ENCODE measurements at places on chromosomes 11 and 22. TPM values are rescaled to one million over a fixed set of nuclear protein-coding genes. Genes with fewer than 3 reads are reported as not detected.

APOA4 gene
- not detected for total RNA-seq

TRIM3 gene
- total RNA-seq = 22.3 TPM

LARGE2 gene
- total RNA-seq = 22.3 TPM

SPI1 gene
- 12.9 TPM for total RNA-seq

MUC2 gene
- 0.02 TPM for total RNA-seq

DNA sequence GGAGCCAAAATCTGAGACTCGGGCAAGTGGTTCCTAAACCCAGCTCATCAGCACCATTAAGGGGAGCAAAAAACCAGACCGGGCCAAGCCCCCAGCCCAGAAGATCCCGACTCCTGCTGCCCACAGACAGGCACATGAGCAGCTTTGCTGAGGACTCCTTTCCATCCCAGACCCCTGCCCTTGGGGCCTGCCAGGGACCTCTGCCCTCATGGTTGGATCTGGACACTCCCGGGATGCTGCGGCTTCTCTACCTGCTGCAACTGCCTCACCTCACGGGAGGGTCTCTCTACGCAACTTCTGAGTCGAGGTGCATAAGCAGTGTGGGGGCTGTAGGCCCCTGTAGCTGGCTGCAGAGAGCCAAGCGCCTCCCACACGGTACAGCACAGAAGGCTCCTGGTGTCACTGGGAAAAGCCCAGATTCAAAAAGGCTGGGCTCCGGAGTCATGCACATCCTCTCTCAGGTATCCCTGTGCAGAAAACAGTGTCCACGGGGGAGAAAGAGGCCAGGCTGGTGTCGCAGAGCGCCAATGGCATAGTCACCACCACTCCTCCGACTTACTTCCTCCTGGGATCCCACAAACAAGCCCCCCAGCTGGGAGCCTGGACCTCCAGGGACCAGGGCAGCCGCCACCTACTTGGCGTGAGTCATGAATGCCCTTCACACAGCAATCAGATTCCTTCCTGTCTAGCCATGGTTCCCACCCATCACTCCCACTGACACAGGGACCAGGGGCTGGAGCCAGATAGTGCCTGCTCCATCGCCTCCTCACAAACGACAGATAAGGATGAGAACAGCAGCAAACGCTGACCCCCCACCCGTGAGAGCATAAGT, 122.1 kb downstream of the BCR start:
- no peak for DNase-seq

GRCh38 chr11:89437317-89437716, 53.9 kb downstream of the NOX4 start:
- no peak for DNase-seq

- DNase-seq = no peak
Measured at GRCh38 chr22:37259540-37260029, 15.5 kb upstream of the RAC2 start.

DNA sequence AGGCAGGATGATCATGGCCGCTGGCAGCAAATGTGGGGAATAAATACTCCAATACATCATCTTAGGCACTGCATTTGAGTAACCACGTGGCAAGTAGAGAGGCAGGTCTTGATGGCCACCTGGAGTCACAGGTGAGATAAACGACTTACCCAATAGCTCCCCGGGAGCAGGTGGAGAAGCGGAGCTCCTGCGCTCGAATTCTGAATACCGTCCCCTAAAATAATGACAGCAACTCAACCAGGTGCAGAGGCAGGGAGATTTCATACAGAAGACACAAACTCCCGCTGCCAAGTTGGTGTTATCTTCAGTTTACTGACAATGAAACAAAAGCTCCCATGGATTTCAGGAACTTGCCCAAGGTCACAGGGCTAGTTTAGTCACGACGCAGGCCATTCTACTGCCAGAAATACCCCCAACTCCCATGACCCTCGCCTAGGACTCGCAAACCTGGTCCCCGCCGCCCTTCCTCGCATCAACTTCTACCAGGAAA, 437 bp downstream of the SLC43A3 start:
- no peak for DNase-seq

DNA sequence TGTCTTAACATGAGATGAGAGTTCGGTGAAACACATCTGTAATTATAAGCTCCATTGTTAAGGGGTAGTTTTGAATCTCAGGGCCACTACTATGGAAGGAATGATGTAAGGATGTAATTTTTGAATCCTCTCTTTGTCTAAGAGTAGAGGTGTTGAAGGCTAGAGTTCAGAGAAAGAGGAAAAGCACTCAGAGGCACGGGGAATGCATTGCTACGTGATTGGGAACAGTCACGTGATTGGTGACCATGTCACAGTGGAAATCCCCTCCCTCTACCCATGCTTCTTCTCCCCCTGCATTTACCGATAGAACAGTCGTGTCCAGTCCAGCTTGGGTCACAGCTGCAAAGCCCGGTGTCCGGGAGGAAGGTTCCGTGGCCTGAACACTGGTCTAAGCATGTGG, 230.3 kb upstream of the NARS2 start:
- no peak for DNase-seq

GRCh38 chr11:19727246-19727645, 14.6 kb downstream of the NAV2 start:
- DNase-seq = no peak

DNA sequence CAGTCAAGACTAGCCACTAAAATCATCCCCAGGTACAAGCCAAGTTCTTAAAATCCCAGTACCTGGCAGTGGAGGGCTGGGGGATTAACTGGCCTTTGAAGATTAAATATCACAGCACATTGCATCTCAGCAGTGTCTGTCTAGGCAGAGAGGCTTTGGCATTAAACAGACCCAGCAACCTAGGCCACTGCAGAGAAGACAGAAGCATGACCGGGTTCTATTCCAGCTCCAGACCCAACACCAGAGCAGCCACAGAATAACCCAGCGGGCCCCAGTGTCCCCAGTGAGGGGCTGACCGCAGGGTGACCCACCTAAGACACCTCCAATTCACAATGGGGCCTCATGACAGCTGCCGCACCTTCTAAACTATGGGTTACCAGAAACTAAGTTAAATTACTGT, 88.2 kb downstream of the SHANK2 start:
- peak; percentile 73 for DNase-seq

GRCh38 chr11:61976813-61977475, 9.5 kb upstream of the FTH1 start:
- DNase-seq = no peak

DNA sequence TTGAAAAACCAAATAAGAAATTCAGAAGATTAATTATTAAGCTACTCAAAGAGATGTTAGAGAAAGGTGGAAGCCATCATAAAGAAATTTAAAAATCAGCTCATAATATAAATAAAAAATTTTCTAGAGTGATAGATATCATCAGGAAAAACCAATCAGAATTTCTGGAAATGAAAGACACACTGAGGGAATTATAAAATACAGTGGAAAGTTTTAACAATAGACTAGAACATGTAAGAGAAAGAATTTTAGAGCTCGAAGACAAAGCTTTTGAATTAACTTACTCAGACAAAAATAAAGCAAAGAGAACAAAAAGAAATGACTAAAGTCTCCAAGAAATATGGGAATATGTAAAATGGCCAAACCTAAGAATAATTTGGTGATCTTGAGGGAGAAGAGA, 1926.9 kb upstream of the RAG2 start:
- no peak for DNase-seq

GRCh38 chr11:119942583-119943297, 195.2 kb downstream of the TRIM29 start:
- DNase-seq = peak; percentile 40

DNA sequence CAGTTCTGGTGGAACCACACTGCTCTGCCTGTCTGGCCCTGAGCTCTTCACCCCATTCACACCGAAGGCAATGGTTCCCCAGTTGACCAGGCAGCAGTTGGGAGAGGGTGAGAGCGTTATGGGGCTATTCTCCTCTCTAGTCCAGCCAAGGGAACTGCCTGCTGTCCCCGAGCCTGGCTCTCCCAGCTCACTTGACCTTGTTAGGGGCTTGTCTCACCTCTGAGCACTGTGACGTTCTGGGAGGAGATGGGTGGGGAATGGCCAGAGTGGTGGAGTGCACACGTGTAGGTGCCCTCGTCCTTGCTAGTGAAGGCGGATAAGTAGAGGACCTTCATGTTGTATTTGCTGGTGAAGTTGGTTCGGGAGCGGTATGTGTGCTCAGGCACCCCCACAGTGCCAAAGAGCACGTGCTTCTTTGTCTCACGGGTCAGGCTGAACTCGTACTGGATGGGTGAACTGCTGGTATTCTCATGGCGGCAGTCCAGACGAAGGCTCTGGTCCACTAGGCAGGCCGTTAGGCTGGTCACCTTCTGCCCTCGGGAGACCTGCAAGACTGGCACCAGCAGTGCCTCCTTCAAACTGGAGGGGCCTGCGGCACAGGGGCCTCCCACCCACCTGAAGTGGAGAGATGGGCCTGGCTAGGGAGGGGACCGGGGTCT, 3.0 kb downstream of the THY1 start:
- DNase-seq = no peak

- no peak for DNase-seq
Measured at GRCh38 chr11:95977534-95978174, 53.7 kb upstream of the MTMR2 start.

DNA sequence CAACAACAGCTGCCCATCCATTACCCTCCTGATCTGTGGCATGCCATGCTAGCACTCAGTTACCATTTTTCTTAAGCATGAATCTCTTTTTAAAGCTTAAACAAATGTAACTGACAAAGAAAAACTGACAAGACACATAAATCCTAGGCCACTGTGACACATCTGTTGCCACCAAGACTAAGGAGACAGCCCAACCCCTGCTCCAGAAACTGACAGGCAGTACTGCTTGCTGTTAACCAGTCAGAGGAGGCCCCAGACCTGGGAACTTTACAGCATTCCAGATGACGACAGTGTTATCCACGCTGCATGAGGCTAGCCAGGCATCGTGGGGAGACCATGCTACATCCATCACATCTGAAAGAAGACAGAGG, 33.8 kb downstream of the HIRA start:
- no peak for DNase-seq

DNA sequence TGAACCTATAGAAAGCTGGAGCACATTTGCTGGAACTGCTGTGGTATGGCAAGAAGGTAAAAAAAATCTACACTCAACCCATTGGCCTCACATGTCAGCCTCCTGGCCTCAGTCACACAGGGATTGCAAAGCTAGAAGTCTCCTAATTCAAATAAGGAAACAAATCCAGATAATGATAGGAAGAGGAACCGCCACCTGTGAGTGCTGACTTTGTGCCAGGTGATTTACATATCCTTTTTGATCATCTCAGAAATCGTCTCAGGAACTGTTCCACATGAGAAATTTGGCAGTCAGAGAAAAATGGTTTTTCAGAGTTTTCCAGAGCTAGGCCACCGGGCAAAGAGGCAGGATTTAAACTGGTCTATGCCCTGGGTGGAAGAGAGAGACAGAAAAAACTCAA, 986 bp downstream of the NLRP10 start:
- DNase-seq = no peak

- peak; percentile 78 for DNase-seq
Measured at GRCh38 chr11:1196516-1197391, 26.1 kb upstream of the MUC5B start.

DNA sequence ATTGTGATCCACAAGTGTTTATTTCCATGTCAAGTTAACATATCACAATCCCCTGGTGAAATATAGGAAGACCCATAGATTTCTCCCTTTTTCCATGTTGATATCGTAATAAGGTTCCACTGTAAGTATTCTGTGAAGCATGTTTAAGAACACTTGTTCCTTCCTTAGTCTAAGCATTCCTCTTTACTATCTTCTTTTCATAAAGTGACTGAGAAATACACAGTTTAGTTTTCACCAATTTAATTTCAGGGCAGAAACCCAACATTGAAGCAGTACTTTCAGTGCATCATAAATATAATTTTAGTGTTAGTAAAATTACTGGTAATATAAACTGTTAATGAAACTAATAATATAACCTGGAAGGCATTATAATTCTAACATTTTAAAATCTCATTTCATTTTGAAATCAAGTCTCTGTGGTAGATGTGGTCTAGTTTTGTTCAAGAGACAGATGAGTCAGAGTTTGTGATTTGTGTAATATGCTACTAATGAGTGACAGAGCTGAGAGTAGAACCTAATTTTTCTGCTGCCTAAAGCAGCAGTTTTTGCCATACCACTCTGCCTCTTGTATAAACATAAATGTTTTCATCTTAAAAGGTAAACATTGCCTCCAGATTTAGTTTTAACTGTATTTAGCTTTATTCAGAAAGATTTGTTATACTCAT, 79.4 kb downstream of the ATM start:
- no peak for DNase-seq

- DNase-seq = no peak
Measured at GRCh38 chr11:42065199-42065598, 605.7 kb upstream of the LRRC4C start.

GRCh38 chr11:85279267-85279666, 347.9 kb downstream of the DLG2 start:
- no peak for DNase-seq

GRCh38 chr11:47617417-47617809, 23.2 kb upstream of the C1QTNF4 start:
- DNase-seq = no peak
